ENCODE measurements at places on chromosomes 6 and 20. TPM values are rescaled to one million over a fixed set of nuclear protein-coding genes. Genes with fewer than 3 reads are reported as not detected.

- DNase-seq = no peak
Measured at GRCh38 chr6:129638686-129639085, 71.3 kb downstream of the ARHGAP18 start.

The SRSF6 gene
- 52.5 TPM for total RNA-seq

The C4A gene
- 2.2 TPM for total RNA-seq

DNA sequence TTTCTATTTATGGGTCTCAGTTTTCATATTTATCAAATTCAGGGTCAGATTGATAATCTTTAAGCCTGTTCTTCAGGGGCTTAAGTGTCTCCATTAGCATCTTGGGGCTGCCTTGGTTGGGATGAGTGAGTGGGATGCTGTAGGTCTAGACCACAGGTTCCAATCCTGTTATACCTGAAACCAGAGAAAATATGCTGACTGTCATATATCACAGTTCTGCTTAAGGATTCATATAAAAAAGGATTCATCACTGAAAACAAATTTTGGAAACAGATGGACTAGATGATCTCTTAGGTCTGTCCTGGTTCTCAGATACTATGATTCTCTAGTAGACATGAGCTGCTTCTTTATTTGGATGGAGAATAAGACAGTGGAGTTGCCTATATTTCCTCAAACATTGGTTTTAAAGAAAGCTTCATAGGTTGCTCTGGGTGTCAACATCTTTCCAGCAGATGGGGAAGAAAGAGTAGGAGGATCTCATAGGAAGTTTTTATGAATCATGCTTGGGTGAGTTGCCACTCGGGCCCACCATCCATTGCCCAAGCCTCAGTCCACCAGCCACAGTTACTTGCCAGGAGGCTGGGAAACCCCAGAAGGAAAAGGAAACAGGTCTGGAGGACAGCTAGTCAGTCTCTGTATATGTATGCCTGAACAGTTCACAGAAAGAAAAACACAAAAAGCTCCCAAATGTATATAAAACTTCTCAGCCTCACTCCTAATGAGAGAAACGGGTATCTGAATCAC lies 42.9 kb upstream of the MAP7 start:
- peak; percentile 65 for DNase-seq

GRCh38 chr6:120965814-120966213 lies 368.5 kb downstream of the TBC1D32 start:
- DNase-seq = no peak

DNA sequence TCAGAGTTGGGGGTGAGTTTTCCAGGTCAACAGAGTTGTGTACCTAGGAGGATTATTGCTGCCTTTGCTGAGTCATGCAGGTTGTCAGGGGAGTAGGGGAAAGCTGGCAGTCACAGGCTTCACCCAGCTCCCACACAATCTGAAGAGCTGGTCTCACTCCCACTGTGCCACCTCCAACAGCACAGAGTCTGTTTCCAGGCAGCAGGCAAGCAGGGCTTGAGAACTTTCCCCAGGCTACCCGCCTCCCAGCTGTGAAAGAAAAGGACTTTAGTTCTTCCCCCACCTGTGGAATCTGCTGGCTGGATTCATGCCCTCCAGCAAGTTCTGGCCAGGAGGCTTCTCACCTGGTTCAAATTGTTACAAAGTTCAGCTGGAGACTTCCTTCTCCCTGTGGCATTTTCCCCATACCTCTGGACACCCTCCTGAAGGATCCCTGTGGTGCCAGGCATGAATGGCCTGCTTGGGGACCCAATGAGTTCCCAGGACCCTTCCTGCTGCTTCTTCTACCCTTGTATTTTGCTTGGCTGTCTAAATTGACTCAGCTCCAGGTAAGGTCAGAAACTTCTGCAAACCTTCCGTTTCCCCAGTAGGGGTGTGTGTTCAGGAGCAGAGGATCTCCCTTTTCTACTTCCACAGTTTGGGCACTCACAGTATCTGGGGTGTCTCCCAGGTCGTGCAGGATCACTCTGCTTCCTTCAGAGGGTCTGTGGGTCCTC lies 378.1 kb upstream of the MAN1A1 start:
- DNase-seq = no peak

DNA sequence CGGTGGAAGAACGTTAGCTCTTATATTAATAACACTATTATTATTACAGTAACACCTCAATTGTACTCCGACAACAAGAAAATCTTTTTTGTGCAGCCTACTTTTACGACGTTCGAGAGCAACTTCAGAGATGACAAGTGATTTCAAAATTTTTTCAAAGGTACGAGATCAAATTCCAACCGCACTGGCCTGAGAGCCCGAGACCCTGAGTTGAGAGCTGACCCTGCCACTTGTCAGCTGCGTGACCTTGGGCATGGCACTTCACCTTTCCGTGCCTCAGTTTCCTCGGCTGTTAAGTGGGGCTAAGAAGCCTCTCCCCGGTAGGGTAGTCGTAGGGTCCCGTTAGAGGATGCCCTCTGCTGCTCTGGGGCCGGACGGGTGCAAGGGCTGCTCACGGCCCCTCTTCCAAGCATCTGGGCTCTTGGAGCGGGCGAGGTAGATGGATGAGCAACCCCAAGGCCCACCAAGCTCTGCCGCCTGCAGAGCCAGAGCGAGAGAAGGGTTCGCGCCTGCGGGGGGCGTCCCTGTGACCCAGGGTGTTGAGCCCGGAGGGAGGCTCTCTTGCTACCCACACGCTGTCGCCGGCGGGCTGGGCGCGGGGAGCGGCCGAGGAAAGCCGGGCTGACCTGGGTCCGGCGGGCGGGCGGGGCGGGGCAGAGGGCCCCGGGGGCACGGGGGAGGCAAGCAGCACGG lies 510 bp downstream of the NDRG3 start:
- DNase-seq = peak; percentile 32

The WFDC12 gene
- not detected for total RNA-seq

The C20orf144 gene
- not detected for total RNA-seq

The GLP1R gene
- not detected for total RNA-seq

DNA sequence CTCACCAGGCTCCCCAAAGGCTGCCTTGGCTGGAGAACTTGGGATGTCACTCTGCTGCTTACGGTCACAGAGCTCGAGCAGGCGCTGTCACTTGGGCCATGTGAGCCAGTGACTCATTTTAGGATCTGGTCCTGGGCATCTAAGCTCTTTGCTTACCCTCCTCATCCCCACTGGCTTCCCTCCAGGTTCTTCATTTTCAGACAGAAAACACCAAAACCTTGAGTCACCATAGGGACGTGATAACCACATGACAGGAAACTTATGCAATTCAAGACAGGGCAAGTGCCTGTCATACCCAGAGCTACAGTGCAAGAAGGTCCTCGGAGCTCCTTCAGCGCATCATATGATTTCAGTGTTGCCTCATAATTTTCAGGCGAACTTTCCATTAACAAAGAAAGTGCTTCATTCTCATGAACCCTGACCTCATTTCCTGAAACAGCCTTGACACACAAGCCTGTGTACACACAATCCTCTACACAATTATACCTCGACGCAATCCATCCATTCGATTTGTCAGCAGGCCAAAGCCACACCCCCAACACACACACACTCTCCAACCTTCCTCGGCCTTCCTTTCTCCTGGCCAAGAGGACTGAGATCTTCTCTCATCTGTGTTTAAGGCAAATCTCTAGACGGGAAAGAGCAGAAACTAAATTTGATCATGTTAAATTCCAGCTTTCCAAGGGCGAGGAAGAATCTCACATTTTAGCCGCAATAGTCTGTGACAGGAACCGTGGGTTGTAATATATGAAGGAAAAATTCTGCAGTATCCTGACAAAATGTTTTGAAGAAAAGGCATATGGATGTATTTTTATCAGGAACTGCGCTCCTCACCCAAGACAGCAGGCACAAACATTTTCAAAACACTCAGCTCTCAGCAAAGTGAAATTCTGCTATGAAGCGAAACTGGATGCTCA lies 25.3 kb downstream of the TBC1D7 start:
- peak; percentile 94 for DNase-seq

- DNase-seq = no peak
Measured at GRCh38 chr6:158164579-158165170, 3.4 kb downstream of the SERAC1 start.

GRCh38 chr20:60332523-60332922 lies 374.3 kb downstream of the CDH26 start:
- no peak for DNase-seq

The SLC2A10 gene
- 16.0 TPM for total RNA-seq

- peak; percentile 49 for DNase-seq
Measured at GRCh38 chr20:45111799-45112471, 3.0 kb downstream of the WFDC5 start.

DNA sequence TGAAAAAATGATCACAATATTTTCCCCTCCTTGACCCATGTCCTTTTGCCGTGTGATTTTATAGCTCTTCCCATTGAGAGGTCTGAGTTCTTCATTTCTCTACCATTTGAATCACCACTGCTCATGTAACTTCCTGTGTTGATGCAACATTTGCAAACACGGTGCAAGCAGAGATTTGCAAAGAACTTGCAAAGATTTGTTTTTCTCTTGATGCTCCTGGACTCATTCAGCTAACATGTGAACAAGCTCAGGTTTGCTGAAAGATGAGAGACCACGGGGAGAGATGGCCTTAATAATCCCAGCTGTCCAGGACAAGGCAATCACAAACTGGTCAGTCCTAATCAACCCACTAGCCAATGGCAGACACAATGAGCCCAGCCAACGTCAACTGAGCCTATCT lies 8.6 kb downstream of the VNN2 start:
- DNase-seq = no peak

The IRAK1BP1 gene
- total RNA-seq = 2.7 TPM

DNA sequence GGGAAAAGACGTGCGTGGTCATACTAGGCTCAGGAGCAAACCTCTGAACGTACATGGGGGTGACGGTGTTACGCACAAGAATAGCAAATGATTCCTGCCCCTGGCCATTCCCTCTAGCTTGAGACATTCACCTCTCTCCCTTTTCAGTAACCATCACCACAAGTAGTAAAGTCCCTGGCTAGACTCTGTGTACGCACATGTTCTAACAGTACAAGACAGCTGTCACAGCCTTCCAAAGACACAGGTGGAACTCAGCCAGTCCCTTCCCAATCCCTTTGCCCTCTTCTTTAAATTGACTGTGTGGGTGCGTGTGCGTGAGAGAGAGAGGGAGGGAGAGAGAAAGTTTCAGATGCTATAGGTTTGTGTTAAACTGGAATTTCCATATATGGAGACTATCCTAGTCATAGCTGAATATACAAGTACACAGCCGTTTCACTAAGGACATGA lies 67.3 kb downstream of the LY86 start:
- no peak for DNase-seq

The FAM217A gene
- total RNA-seq = not detected
